NCI-H1092 (cell line): ENCODE measurements at places on chromosomes 12 and 14.

GRCh38 chr12:47730341-47730744, 5.1 kb upstream of the ENDOU start:
- DNase-seq = no peak

DNA sequence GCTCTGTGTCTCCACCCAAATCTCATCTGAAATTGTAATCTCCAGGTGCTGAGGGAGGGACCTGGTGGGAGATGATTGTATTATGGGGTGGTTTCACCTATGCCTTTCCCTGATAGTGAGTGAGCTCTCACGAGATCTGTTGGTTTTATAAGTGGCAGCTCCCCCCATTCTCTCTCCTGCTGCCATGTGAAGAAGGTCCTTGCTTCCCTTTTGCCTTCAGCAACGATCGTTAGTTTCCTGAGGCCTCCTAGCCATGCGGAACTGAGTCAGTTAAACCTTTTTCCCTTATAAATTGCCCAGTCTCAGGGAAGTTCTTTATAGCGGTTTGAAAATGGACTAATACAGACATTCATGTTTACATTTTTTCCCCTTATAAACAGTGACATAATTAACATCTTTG, 36.1 kb downstream of the PELI2 start:
- DNase-seq = no peak

- no peak for DNase-seq
These were observed 165.6 kb upstream of the TMCC3 start for GRCh38 chr12:94815958-94816357.

DNA sequence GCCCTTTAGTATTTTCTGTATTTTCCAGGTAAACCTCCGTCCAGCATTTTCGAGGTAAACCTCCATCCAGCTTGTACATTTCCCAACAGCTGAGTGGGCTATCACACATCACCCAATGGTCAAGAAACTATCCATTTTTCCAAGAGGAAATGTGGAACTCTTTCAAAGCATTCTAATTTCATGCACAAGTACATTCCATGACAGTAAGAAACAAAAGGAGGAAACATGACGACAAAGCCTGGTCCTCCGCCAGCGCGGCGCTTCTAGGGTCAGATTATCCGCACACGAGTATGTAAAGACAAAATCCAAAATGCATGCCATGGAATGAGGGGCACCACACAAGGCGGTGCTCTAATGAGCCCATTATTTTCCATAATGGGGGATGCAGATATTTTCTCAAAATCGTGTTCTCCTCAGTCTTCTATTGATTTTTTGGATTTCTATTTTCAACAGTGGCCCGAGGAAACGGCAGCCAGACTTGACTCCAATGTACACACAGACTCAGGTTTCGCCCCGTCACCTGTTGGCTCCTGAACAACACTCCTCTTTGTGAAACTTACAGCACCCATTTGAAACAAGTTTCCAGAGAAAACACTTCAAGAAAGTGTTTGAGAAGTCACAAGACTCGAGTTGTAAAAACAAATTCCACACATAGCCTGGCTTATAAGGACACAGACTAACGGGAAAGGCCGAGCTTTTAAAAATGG, 107.4 kb downstream of the PRICKLE1 start:
- DNase-seq = no peak

DNA sequence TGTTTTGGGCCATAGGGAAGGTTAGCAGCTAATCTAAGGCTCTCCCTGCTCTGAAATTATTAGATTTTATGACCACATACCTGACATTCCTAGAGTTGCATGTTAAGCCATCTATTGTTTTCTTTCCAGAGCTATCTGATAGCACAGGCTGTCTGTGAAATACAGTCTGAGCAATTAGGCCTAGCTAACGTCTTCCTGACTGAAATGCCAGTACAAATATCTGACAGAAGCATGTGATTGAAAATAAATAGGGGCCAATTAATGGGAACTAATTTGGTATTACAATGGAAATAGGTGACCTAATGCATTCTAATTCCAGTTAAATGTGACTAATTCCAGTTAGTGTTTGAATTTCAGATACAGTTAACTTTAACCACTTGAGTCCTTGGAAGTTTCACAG, 115.2 kb downstream of the C12orf75 start:
- no peak for DNase-seq

DNA sequence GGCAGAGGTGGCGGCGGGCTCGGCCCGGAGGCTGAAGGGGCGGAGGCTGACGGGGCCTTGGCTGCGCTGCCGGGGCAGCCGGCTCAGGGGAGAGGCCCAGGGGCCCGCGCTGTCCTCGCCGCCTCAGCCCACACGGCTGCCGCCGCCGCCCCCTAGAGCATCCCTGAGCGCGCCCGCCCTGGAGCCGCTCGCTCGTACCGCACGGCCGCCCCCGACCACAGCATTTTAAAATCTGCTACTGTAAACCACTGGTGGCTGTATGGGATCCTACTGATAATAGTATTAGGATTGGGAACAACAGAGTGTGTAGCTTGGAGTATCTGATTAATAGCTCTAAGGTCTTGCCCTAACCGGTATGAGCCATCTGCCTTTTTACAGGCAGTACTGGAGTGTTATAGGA, 22.2 kb upstream of the EDDM3A start:
- no peak for DNase-seq

- no peak for DNase-seq
These were observed 882.3 kb downstream of the RPS29 start for GRCh38 chr14:48703728-48704467.

- no peak for DNase-seq
These were observed 387.9 kb downstream of the DAD1 start for GRCh38 chr14:22200977-22201605.

DNA sequence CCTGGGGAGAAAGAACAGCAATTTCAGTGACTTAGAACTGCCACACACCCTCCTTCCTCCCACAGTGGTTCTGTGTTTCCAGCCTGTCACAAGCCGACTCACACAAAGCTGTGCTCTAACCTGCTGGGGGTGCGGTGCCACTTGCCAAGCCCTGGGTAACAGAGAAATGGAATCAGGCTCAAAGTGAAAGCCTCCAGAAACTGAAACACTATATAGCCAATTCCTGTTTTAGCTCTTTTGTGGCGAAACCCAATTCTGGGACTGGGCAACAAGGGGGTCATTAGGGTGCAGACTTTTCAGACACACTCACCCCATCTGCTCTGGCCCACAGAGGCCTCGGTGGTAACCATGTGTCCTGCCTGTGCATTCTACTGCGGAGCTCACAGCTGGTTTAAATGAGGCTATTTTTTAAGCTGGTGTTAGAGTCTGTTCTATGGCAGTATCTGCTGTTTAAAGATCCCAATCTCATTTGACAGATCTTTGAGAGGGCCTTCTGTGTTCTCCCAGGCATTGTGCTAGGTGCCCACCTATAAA, 15.2 kb upstream of the ACTR6 start:
- no peak for DNase-seq

GRCh38 chr12:131281016-131281415, 327.3 kb downstream of the ADGRD1 start:
- DNase-seq = no peak

GRCh38 chr14:68664225-68664681, 128.6 kb downstream of the ZFP36L1 start:
- no peak for DNase-seq

GRCh38 chr12:107397890-107398500, 287.6 kb upstream of the PWP1 start:
- DNase-seq = no peak

- DNase-seq = no peak
These were observed 196.4 kb upstream of the FOXN3 start for GRCh38 chr14:89613260-89614008.

DNA sequence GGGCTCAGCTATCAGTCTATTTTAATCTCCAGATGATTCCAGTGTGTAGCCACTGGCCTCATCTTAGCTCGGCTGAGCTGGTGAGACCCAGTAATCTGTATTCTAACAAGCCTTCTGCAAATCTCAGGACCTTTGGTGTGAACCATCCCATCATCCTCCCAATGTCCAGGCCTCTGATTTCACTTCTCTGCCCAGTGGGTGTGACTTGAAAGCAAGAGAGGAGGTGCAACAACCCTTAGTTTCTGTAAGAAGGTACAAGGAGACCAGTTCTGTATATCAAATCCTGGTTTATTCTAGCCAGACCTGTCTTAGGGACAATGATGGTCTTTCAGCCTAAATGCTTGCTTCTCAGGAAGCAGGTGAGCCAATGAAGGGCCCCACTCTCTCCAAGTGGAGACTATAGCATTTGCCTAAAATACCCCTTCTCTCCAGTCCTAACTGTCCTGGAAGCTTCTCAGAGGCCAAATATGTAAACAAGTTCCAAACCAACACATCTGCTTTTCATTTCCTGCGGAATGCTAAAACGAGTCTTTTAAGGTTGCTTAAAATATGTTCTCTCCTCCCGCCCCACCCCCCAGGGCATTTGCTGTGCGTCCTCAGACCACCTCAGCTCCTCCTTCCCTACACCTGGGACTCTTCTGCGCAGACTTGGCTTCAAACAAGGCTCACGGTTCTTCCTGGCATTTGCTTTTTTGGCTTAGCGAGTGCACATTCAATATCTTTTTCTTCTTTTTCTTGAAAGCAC, 78.4 kb upstream of the FUT8 start:
- DNase-seq = no peak

DNA sequence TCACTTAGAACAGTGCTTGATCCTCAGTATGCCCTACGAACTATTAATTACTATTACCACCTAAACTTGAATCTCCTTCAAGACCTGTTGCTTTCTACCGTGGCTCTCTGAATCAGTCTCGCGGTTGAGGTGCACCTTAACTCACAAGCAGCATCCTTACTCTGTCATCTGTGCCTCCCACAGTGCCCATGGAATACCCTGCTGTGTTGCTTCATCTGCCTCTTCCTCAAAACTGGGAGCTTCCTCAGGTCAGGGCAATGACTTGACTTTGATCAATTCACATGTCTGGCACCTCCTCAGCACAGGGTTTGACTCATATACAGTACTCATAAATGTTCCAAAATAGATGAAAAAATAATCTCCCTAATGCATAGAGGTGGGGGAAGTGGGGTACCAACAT, 305.9 kb downstream of the NUAK1 start:
- DNase-seq = no peak

- DNase-seq = no peak
These were observed 770 bp downstream of the ABHD4 start for GRCh38 chr14:22598896-22599244.

- DNase-seq = no peak
These were observed 9.0 kb upstream of the FKBP11 start for GRCh38 chr12:48934312-48934706.

GRCh38 chr12:21539797-21540196, 13.7 kb downstream of the SPX start:
- no peak for DNase-seq

- DNase-seq = no peak
These were observed 162.7 kb downstream of the GRIP1 start for GRCh38 chr12:66516133-66516532.

- DNase-seq = no peak
These were observed 447.9 kb upstream of the TMEM132C start for GRCh38 chr12:127819056-127819455.

- DNase-seq = no peak
These were observed 120.0 kb downstream of the KCNA5 start for GRCh38 chr12:5163661-5164060.

GRCh38 chr14:39154594-39155189, 15.4 kb downstream of the TRAPPC6B start:
- DNase-seq = no peak
